Aorta (tissue), 5 donors: ENCODE measurements at places on chromosomes 7 and 10.

GRCh38 chr7:155797262-155798250 is 14.7 kb downstream of the SHH start:
- peak; percentile 42 for DNase-seq

DNA sequence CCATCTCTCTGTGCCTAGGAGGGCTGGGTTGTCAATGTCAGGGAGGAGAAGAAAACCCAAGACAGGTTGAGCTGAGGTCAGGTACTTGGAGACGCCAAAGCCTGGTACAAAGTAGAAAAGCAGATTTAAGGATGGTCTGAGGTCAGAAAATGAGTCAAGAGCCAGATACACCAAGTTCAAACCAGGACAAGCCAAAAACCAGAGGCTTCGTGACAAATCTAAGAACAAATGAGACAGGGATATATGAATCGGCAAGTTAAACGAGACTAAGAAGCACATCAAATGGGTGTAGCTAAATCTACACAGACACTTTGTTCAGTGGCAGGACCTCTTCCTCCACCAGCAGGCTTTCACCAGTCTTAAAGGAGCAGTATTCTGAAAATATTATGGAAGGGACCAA is 34.2 kb downstream of the C7orf33 start:
- DNase-seq = no peak

DNA sequence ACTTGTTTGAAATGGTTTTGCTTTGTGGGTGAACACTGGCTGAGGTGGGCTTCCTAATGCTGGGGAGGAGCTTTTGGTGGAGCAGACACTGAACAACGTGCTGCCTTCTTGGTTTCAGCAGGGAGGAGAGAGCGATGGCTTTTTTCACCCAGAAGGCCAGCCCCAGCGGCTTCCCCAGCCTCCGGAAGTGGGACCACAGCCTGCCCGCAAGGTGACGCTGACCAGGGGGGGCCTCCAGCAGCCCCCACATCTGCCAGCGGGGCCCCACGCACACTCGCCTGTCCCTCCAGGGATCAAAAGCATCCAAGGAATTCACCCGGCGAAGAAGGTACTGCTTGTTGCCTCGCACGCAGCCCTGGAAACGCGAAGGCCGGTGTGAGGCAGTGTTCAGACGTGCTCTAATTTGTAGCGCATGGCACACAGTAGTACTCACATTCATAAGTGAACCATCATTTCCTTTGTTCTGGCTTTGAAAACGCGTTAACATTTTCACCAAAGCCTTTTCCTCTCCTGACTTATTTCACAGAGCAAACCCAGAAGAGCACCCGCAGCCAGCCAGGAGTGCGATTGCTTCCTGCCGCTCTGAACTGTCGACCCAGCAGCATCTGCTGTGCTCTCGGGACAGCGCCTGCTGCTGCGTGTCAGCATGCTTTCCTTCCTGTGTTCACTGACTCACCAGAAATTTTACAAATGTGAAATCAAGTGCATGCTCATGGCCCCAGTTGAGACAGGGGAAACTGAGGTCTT is 48.4 kb downstream of the SHH start:
- no peak for DNase-seq

DNA sequence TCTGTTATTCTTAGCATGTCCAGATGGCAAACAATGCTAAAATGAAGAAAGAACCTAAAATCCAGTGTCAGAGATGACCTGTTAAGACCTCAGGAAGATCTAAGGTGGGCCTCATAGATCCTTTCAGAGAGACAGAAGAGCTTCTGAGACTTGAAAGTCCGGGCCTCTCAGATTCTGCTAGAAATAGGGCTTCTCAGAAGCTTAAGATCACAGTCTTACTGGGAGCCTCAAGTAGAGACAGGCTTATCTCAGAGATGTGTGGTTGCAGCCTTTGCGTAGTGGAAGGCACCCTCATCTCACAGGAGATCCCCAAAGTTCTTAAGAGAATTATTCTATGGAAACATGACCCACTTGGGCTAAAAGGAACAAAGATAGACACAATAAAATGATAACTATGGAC is 642.8 kb downstream of the TNS3 start:
- DNase-seq = no peak

GRCh38 chr10:106785528-106785927 is 379.0 kb downstream of the SORCS1 start:
- no peak for DNase-seq

GRCh38 chr10:70505908-70506307 is 27.3 kb downstream of the PALD1 start:
- no peak for DNase-seq

DNA sequence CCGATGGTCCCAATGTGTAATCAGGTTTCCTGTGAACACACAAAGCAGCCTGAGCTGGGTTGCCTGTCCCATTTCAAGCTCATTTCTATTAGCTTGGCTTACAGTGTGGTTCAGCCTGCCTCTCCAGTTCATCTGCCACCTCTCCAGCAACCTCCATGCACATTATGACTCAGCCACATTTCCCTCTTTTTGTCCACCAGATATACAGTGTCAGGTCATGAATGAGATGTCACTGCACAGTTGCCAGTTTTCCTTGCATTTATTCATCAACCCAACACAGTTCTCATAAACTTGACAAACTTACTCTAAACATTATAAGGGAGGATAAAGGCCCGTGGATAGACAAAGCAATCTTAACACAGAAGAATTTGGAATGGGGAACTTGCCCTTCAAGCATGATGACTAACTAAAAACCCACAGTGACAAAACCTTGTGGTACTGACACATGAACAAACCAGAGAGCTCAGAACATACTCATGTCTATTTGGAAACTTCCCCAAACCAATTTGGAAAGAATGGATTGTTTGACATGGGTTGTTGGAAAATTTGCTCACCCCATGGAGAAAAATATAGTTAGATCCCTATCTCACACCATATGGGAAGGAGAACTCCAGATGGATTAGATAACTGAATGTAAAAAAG is 2.5 kb upstream of the CFAP58 start:
- no peak for DNase-seq

GRCh38 chr10:101061624-101062231 is at the start of gene KAZALD1:
Gene KAZALD1 (plus strand): TSS chr10:101061989. CDS start chr10:101062593, 604 bp downstream.
- peak; percentile 81 for DNase-seq

DNA sequence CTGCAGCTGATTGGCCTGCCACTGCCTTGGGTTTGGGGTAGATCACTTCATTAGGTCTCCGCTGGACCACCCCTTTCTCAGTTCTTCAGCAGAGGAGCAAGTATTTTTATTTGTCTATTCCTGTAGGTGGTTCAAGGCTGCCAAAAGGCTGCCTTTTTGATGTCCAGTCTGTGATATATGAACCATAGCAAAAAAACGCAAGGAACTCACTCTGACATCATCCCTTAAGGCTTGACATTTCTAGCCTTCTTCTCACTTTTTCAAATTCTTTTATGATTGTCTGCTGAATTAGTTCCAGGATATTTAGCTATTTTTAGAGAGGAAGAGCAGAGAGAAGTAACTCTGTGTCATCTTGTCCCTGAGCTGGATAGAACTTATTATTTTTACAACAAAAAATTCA is 269.2 kb downstream of the BAMBI start:
- DNase-seq = no peak

DNA sequence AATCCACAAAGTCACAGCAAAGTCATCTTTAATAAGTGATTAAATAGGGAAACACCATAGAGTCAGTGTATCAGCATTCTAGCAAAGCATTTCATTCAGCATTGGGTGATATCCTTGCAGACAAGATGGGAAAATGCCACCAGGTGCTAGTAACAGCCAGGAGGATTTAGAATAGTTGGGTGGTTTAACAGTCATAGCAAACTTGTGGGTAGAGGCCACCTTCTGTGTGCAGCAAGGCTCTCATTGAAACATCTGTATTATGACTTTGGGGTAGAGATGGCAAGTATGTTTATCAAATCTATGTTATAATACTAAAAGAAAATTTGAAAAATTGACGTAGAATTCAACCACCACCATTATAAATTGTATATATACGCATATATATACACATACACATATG is 26.4 kb upstream of the ADO start:
- no peak for DNase-seq

DNA sequence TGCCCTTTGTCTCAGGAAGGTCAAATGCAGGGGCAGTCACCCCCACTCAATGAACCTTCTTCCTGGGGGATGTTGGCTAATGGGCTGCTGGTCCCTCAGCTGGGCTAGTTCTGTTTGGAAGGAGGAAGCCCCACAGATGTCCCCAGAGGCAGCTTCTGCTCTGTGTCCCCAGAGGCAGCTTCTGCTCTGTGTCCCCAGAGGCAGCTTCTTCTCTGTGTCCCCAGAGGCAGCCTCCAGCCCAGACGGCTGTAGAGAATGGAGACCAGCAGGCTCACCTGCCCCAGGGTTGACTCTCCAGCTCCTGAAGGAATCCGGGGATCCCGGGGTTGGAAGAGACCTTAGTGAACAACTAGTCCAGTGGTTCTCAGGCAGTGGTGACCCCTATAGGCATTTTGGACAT is 62.5 kb upstream of the LEP start:
- DNase-seq = no peak

- no peak for DNase-seq
Measured at GRCh38 chr7:78149787-78150186, 351.2 kb downstream of the PHTF2 start.

DNA sequence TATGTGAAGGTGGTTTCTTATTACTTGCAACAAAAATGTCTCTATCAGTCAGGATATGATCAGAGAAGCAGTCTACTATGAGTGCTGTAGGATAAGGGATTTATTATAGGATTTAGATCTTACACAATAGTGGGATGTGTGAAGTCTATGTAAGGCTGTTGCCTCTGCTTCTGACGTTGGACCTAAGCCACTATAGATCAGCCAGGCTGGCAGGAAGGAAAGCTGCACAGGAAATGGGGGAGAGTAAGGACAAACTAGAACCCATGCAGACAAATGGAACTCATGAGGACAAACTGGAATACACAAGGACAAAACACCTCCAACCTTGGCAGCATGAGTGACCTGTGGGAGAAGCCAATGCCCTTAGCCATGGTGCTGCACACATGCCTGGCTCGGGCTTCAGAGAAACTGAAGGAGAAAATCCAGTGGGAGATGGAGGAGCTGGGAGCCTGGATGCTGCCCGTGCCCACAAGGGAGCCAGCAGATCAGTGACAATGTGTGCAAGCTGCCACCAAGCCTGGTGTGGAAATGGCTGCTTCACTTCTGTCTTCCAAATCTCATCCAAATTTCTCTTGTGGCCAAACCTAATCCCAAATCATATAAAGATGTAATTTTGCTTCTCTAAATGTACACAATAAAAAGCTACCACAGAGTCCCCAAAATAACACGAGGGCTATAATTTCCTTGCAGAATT is 147.0 kb upstream of the PCGF5 start:
- DNase-seq = no peak

DNA sequence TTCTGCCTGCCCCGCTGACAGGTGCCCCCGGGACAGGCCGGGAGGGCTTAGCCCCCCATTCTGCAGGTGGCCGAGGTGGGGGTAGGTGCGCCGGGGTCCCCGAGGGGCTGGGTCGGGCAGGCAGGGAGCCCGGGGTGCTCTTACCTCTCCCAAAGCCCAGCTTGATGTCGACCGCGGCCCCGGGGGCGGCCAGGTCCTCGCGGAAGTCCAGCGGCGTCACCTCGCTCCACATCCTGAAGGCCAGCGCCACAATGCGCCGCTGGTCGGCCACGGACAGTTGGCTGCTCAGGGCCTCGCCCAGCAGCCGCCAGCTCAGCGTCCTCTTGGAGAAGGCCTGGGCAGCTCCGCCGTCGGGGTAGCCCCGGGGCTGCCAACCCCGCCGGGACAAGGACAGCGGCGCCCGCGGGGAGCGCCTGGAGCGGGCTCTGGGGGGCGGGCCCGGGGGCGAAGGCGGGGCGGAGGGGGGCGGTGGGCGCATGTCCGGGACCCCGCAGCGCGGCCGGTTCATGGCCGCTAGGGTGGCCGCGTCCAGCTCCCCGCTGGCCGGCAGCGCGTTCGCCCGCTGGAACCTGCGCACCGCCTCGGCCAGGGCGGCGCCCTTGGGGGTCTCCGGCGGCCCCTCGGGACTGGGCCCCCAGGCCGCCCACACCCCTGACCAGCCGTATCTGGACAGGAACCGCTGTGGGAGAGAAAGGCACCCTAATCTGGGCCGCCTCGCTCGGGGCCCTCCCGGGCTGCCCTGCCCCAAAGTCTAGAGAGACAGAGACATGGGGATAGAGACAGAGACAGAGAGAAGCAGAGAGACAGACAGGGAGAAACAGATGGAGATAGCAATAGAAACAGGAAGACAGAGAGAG is 1.7 kb downstream of the MMP21 start:
- peak; percentile 74 for DNase-seq

DNA sequence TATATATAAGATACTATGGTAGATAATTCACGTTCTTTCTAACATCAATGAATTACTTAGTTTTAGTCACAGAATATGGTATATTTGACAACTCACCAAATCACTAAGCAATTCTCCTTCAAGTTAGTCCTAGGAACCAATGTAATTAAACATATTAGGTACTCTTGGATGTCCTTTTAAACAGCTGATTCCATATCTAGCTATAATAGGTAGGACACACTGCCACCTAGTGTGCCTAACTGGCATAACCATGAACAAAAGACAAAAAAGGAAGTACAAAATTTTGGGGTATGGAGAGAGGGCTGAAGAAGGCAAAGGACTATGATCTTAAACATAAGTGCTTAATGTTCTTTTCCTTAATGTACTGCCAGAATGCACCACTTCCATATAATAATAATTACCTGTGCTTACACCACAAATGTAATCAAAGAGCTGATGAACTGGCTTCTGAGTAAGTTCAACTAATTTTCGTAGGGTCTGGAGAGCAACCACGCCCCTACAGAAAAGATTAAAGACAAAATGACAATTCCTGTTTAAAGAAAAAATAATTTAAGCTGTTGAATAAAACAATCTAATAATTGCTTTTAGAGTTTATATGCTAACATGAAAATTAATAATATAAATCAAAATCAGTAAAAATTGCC is 28.7 kb downstream of the PNPLA8 start:
- no peak for DNase-seq

- no peak for DNase-seq
Measured at GRCh38 chr7:157898802-157899505, 562.1 kb downstream of the DNAJB6 start.

DNA sequence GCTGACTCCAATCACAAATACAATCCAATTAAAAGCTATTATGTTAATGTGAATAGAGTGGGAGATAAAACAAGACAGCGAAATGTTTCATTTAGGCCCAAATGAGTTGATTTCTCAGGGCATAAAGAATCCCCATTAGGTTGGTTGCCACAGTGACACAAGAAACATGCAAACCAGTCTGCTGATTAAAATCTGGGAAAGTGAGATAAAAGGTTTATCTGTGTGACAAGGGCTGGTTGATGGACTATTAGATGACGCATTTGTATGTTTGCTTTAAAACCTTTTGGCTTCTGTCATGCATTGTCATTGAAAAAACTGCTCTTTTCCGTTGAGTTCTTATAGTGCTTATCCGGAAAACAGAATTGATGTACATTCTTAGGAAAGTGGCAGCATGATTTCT is 658.2 kb downstream of the GATA3 start:
- DNase-seq = no peak

GRCh38 chr10:128825626-128826025 is 641.4 kb upstream of the MGMT start:
- no peak for DNase-seq
